ENCODE measurements at places on chromosomes 11 and 22. TPM values are rescaled to one million over a fixed set of nuclear protein-coding genes. Genes with fewer than 3 reads are reported as not detected.

DNA sequence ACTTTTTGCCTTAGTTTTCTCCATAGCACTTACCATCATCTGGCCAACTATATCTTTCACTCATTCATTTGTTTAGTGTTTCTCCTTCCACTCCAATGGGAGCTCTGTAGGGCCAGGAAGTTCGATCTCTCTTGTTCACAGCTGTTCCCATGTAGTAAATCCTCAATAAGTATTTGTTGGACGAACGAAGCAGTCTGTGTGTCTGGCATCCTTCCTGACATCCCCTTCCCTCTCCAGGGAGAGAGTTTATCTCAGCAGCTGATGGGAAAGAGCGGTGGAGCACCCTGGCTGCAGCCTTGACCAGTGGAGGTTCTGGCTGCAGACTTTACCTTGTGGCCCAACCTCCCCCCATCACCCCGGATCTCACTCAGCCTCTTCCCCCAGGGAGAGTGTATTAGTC lies 141.7 kb downstream of the CHST1 start:
- no peak overlapping the region for H3K4me3 ChIP-seq
- H3K27ac ChIP-seq: no peak overlapping the region
- peak; percentile 78 for DNase-seq
- no peaks in the 10 kb centered on the region for H3K36me3 ChIP-seq

DNA sequence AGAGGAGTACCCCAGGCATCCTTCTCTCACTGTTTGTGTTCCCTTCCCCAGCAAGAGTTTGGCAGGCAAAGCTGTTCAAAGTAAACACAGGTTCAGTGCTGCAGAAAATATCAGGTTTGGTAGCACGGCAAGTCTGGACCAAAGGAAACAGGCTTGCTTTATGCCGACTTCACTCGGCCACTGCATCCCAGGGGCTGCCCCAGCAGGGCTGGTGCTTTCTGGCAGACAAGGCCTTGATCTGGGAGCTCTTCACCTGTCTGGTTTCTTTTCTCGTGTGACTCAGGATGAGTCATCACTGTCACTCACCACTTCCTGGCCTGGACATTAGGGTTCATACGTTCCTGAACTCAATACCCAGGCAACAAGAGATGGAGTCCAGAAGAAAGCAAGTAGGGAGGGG lies 52.6 kb upstream of the NAV2 start:
- H3K27ac ChIP-seq: no peak overlapping the region
- no peak for DNase-seq
- H3K4me3 ChIP-seq: no peak overlapping the region
- no peaks in the 10 kb centered on the region for H3K27me3 ChIP-seq
- H3K36me3 ChIP-seq: no peaks in the 10 kb centered on the region

- no peak for DNase-seq
- H3K27me3 ChIP-seq: no peaks in the 10 kb centered on the region
- no peaks in the 10 kb centered on the region for H3K4me1 ChIP-seq
- no peak overlapping the region for H3K4me3 ChIP-seq
- no peaks in the 10 kb centered on the region for H3K36me3 ChIP-seq
Measured at GRCh38 chr11:108732395-108732794, 67.5 kb downstream of the DDX10 start.

GRCh38 chr11:21896216-21896615 lies 296.7 kb upstream of the ANO5 start:
- no peaks in the 10 kb centered on the region for H3K27me3 ChIP-seq
- peak; percentile 17 for DNase-seq
- no peak overlapping the region for H3K27ac ChIP-seq
- no peaks in the 10 kb centered on the region for H3K36me3 ChIP-seq
- no peak overlapping the region for H3K4me3 ChIP-seq
- no peaks in the 10 kb centered on the region for H3K4me1 ChIP-seq

- no peak for DNase-seq
- H3K4me3 ChIP-seq: no peak overlapping the region
- H3K27me3 ChIP-seq: no peaks in the 10 kb centered on the region
- H3K36me3 ChIP-seq: no peaks in the 10 kb centered on the region
- no peak overlapping the region for H3K27ac ChIP-seq
- peaks cover 17% of the 10 kb centered on the region for H3K4me1 ChIP-seq
Measured at GRCh38 chr22:30313527-30314363, 13.0 kb downstream of the TBC1D10A start.

GRCh38 chr22:19002684-19003038 lies 66.6 kb upstream of the PRODH start:
- H3K4me1 ChIP-seq: no peaks in the 10 kb centered on the region
- H3K27ac ChIP-seq: no peak overlapping the region
- DNase-seq: no peak
- H3K27me3 ChIP-seq: peaks cover 17% of the 10 kb centered on the region

C1QTNF5 gene
- total RNA-seq: 34.9 TPM

NXPE2 gene
- total RNA-seq: 0.18 TPM

C11orf42 gene
- not detected for total RNA-seq

CCS gene
- 32.1 TPM for total RNA-seq

SLC29A2 gene
- 10.1 TPM for total RNA-seq

All from muscle of leg (tissue), 16 donors.